ENCODE measurements at places on chromosomes 7 and 10. TPM values are rescaled to one million over a fixed set of nuclear protein-coding genes. Genes with fewer than 3 reads are reported as not detected.

Gene TMEM236
- total RNA-seq: under 0.01 TPM

Gene SUGCT
- total RNA-seq: 6.7 TPM

Gene KAZALD1
- 12.2 TPM for total RNA-seq

Gene ELN
- total RNA-seq: 0.86 TPM

Gene NODAL
- not detected for total RNA-seq

Gene EVX1
- total RNA-seq: not detected

Gene CALN1
- total RNA-seq: not detected

Gene NCF1
- total RNA-seq: 0.29 TPM

Gene C10orf71
- total RNA-seq: not detected

Gene CYCS
- 38.5 TPM for total RNA-seq

Gene C10orf90
- total RNA-seq: not detected

Gene EN2
- total RNA-seq: not detected

Gene UPK3BL2
- total RNA-seq: 1.3 TPM

Gene ZNF33B
- total RNA-seq: 4.4 TPM

Gene GIMAP4
- 0.14 TPM for total RNA-seq

Gene ANKRD61
- total RNA-seq: 0.44 TPM

Gene HGF
- 282 TPM for total RNA-seq

Gene CNPY1
- total RNA-seq: not detected

Gene LLCFC1
- not detected for total RNA-seq

Gene GIMAP8
- total RNA-seq: under 0.01 TPM

Gene DNAJC2
- total RNA-seq: 25.8 TPM
